ENCODE measurements at places on chromosomes 16 and 17.

GRCh38 chr17:3755335-3756030 is 31.8 kb downstream of the HASPIN start:
- no peak for DNase-seq

DNA sequence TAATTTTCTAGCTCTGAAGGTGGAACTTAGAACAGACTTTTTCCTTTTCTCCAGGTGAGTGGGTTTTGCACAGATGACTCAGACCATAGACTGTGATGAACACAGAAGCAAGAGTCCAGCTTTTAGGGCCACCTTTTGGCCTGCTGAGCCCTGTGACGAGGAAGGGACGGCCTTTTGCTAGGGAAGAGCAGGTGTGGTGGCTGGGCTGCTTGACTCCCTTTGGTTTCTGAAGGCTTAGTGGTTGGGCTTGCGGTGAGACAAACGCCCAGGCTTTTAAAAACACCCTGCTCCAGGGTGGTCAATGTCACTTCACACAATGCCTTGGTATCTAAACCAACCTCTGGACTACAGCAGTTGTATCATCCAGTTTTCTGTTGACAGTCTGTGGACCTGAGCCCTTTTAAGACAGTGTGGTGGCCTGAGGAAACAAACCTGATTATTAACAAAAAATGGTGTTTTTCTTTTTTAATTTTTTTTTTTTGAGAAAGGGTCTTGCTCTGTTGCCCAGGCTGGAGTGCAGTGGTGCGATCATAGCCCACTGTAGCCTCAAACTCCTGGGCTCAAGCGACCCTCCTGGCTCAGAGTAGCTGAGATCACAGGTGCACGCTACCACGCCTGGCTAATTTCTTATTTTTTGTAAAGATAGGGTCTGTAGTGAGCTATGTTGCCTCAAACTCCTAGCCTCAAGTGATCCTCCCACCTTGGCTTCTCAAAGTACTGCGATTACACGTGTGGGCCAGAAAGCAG is 134.0 kb downstream of the SNX29 start:
- no peak for DNase-seq

- DNase-seq = no peak
Measured at GRCh38 chr16:86298758-86299134, 211.6 kb upstream of the FOXF1 start.

- peak; percentile 4 for DNase-seq
Measured at GRCh38 chr17:56653877-56654276, 60.4 kb downstream of the NOG start.

GRCh38 chr17:72030067-72030899 is 90.5 kb upstream of the SOX9 start:
- no peak for DNase-seq

- no peak for DNase-seq
Measured at GRCh38 chr16:77657016-77657415, 65.3 kb upstream of the NUDT7 start.

DNA sequence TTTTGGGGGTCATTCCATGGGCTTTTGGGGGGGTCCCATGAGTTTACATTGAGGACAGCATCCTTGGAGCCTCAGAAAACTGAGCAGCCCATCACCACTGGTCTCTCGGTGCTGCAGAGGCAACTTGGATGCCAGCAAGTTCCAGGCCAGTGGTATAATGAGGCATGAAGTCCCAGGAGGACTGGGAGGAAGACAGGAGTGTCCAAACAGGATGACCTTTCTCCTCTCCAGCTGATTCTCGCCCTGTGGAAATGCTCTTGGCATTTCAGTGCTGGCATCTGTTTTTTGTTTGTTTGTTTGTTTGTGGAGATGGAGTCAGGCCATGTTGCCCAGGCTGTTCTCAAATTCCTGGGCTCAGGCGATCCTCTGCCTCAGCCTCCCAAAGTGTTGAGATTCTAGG is 347.6 kb downstream of the SNX29 start:
- no peak for DNase-seq

GRCh38 chr16:59048876-59049275 is 314.8 kb upstream of the GOT2 start:
- no peak for DNase-seq

GRCh38 chr17:39393736-39394135 is 7.7 kb downstream of the FBXL20 start:
- no peak for DNase-seq

DNA sequence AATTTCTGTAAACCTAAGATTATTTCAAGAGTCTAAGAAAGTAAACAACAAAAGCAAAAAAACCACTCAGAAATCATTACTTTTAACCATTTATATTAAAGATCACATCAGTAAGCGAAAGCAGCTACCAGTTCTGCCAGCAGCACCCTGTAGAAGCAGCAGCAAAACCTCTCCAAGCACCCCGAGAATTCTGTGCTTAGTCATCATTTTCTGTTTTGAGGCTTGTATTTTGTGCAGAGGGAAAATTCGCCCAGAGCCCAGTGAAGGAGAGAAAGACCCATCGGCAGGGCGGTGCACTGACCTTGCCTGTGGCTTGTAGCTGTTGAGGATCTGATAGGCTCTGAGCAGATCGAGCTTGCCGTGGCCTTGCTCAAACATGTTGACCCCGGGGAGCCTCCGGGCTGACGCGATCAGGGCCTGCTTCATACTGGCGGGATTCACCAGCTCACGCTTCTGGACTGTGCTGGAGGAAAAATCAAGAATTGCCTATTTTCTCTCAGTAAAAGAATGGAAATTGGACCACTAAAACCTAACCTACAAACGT is 35.2 kb downstream of the MBTPS1 start:
- no peak for DNase-seq

- DNase-seq = no peak
Measured at GRCh38 chr16:83305092-83305491, 502.7 kb upstream of the HSBP1 start.

DNA sequence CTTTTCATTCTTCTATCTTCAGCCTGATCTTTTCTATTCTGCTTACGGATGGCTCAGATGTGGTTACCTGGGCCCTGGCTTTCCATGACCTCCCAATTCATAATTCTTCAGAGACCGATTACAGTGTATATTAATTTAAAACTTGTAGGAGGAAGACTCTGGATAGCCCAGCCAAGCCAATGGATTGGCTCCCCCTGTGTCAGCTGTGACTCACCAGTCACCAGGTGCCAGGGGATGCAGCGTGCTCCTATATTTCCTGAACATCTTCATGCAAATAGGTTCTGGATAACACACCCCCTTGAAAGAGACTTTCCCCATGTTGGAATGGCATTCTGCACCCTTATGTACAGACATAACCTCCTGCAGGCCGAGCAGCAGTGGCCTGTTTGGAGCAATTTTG is 208.3 kb upstream of the WSCD1 start:
- DNase-seq = no peak

DNA sequence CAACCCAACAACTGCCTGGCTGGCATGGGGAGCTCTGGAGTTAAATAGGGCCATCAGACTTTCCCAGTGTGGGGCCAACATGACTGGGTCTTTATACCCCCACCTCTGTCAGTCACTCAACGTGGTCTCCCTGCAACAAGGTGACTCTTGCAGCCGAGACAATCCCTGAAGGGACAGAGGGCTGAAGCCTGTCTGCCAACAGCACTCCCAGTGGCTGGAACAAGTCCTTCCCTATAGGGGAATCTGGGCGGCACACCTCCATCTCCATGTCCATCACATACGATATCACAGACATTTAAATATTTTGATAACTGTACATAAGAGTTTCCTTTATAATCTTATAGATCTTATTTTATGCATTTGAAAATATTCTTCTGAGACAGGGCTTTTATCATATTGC is 4.8 kb upstream of the MAPT start:
- DNase-seq = no peak

DNA sequence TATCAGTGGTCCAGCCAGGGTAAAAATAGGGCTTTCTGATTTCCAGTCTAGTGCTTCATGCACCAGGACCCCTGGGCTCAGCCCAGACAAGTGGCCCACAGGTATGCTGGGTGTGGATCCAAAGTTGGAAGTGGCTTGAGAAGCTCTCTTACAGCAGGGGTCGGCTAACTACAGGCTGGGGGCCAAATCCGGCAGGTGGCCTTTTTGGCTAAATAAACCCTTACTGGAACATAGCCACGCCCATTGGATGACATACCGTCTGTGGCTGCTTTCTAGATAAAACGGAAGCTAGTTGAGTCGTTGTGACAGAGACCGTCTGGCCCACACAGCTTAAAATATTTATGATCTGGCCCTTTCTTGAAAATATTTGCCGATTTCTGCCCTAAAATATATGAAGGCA is 119.0 kb upstream of the CDC42EP4 start:
- DNase-seq = no peak

- DNase-seq = no peak
Measured at GRCh38 chr17:2562162-2562858, 31.1 kb upstream of the PAFAH1B1 start.

DNA sequence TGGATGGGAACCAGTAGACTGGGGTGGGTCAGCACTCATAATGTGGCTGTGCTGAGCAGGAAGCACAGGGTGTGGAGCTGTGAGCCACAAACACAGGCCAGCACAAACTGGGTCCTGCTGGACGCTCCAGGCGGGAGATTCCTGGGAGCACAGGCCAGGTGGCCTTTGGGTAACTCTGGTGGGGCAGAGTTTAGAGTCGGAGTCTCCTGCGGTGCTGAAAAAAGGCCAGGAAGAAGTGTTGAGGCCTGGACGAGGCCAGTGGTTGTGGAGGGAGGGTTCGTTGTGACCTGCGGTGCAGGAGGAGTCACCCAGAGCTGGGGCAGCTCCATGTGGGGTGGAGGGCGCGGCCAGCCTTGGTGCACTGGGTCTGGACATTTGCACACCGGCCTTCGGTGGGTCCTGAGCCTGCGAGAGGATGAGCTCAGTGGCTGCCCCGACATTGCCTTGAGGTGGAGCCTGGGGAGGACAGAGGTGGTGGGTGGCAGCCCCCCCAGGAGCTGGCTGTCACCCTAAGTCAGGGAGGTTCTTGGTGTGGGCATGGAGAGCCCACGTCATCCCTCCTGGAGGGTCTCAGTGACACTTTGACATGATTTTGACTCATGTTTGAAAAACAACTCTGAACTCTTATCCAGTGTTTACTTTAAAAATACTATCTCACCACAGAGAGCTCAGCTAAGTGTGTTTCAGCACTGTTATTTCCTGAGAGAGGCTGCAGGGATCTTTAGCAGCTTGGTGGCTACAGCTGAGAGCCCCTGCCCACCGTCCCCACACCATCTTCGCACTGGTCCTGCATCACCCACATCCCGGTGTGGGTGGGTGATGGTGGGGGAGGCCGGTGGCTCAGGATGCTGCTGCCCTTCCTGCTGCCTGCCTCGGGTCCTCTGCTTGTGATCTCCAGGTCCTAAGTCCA is 98.7 kb downstream of the NPIPB11 start:
- DNase-seq = no peak

GRCh38 chr17:17090642-17091103 is 48.4 kb downstream of the MPRIP start:
- DNase-seq = no peak

DNA sequence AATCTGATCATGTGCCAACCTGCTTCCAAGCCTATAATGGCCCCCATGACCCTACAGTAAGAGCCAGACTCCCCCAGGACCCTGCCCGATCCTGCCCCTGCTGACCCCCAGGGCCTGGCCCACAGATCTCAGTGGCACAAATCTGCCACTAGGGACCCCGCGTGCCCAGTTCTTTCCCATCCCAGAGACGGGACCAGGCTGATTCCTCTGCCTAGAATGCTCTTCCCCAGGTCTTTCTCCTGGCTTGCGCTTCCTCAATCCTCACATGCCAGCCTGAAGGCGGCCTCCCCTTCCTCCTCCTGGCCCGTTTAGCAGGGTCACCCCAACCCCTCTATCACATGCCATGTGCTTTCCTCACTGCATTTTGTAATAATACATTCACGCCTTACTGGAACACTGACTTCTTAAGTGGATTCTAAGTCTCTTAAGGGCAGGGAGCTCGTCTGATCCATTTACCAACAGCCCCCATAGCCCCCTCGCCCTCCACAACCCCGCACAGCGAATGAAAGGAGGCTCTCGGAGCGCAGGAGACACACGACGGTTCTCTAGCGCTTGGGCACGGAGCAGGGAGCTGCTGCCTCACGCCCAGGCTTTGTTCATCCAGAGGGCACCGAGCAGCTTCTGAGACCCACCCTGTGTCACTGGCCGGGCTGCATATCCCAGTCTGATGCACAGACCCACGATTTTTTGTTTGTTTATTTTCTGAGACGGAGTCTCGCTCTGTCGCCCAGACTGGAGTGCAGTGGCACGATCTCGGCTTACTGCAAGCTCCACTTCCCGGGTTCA is 1.2 kb downstream of the TRIM65 start:
- no peak for DNase-seq

DNA sequence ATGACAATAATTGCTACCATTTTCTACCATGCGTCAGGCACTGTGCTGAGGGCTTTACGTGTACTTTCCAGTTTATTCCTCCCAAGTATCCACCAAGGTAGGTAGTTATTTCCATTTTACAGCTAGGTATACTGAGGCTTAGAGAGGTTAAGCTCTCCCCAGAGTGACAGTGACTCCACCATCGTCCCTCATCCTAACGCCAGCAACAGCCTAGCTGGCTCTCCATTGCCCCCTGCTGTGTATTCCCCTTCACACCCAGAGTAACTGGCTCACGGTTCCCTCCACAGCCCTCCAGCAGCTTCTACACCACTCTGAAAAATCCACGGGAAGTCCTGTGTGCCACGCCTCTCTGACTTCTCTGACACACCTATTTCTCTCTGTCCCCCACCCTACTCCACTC is 7.1 kb upstream of the ASGR1 start:
- DNase-seq = no peak

GRCh38 chr17:64635647-64636305 is 26.3 kb downstream of the SMURF2 start:
- DNase-seq = no peak

DNA sequence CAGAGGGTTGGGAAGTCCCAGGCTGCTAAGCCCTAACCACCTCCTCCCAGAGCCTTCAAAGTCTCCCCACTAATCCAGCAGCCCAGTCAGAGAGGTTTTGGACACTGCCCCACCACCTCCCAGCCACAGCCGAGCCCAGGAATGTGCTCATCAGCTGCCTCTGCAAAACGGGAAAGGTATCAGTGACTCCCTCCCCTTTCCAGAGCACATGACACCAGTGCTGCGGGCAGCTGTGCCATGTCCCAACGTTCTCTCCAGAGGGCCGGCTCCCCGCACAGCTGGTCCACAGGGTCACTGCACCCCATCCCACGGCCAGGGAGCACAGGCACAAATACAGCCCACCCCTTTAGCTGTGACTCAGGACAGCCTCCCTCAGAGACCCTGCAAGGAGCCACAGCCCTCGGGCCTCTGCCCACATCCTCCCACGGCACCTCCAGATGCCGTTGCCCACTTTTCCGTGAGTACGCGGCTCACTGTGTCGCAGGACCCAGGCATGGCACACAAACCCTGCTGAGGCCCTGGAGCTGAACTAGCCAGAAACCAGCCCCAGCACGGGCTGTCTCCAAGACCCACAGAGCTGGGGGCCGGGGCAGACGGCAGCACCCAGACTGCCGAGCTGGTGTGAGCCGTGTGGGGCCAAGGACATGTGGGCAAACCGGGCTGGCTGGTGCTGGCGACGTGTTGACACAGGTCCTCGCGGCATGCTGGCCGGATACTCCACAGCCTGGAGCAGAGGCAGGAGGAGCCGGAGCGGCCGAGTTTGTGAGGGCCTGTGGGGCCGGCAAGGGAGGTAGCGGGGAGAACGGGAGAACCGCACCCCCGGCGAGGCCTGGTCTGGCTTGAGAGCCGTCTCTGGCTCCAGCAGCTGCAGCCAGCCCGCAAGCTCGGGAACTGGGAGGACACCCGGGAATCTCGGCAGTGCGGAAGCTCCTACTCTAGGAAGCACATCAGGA is 6.3 kb upstream of the PPP1R27 start:
- DNase-seq = no peak

All from activated T-helper 1 cell treated with anti-CD3 and anti-CD28 coated beads, Interleukin-2, amount 50 U/mL, for 16 hours (primary cell).